Liver (tissue), 10 donors: ENCODE measurements at places on chromosomes 5 and 9. TPM values are rescaled to one million over a fixed set of nuclear protein-coding genes. Genes with fewer than 3 reads are reported as not detected.

The ELAVL2 gene
- total RNA-seq, result not detected

The KDM3B gene
- total RNA-seq, result 39.6 TPM

The SLC22A4 gene
- 42.2 TPM for total RNA-seq

The ADAMTSL1 gene
- 3.4 TPM for total RNA-seq

The N4BP3 gene
- 0.08 TPM for total RNA-seq

The CRHBP gene
- total RNA-seq, result 159 TPM

The TGFBR1 gene
- total RNA-seq, result 18.2 TPM

The PCDHGA5 gene
- 0.09 TPM for total RNA-seq

The STPG3 gene
- not detected for total RNA-seq

The SOHLH1 gene
- not detected for total RNA-seq

The PCDHB9 gene
- 0.09 TPM for total RNA-seq

The DAB2 gene
- total RNA-seq, result 25.6 TPM

The MYO10 gene
- total RNA-seq, result 4.8 TPM

The ECSCR gene
- 3.6 TPM for total RNA-seq

The PALM2AKAP2 gene
- 4.6 TPM for total RNA-seq

The AFAP1L1 gene
- total RNA-seq, result 5.2 TPM

The SLC6A7 gene
- not detected for total RNA-seq

The NUTM2G gene
- not detected for total RNA-seq

The TARS1 gene
- total RNA-seq, result 101 TPM

The GABRA1 gene
- not detected for total RNA-seq

The HBEGF gene
- 0.65 TPM for total RNA-seq

The DPM2 gene
- total RNA-seq, result 22.0 TPM

The CCNO gene
- not detected for total RNA-seq

The CARD9 gene
- 5.3 TPM for total RNA-seq

The PPP3R2 gene
- total RNA-seq, result not detected

The PKD2L2 gene
- total RNA-seq, result not detected

The EQTN gene
- total RNA-seq, result 0.08 TPM

The IFNK gene
- total RNA-seq, result not detected

The FAM81B gene
- total RNA-seq, result not detected

The PPP2R2B gene
- 6.3 TPM for total RNA-seq

The IL7R gene
- 5.4 TPM for total RNA-seq

The MARCOL gene
- total RNA-seq, result not detected

The SPATA6L gene
- total RNA-seq, result 1.6 TPM

The FOXI1 gene
- not detected for total RNA-seq

The CDKN2A gene
- 0.33 TPM for total RNA-seq

The PCDHGA6 gene
- 0.67 TPM for total RNA-seq

The CNTFR gene
- total RNA-seq, result 0.75 TPM

The PHYHD1 gene
- 9.2 TPM for total RNA-seq

The SGCD gene
- total RNA-seq, result 1.7 TPM

The PCDHGB6 gene
- total RNA-seq, result 1.4 TPM

The PCAT7 gene
- total RNA-seq, result 0.67 TPM

The CER1 gene
- not detected for total RNA-seq

The ADGRD2 gene
- total RNA-seq, result not detected

The FYB1 gene
- 14.6 TPM for total RNA-seq
